ENCODE measurements at places on chromosomes 1 and 21. TPM values are rescaled to one million over a fixed set of nuclear protein-coding genes. Genes with fewer than 3 reads are reported as not detected.
A peak's percentile ranks its signal among the peaks of the same experiment; 100 is the strongest.

RNU1-2 gene
- 1,962 TPM for total RNA-seq

PSRC1 gene
- 4.5 TPM for total RNA-seq

S100A7A gene
- total RNA-seq: not detected

UBE2U gene
- not detected for total RNA-seq

DNAJC11 gene
- 92.5 TPM for total RNA-seq

ZNF695 gene
- total RNA-seq: 0.95 TPM

ADAMTS1 gene
- 0.95 TPM for total RNA-seq

DNA sequence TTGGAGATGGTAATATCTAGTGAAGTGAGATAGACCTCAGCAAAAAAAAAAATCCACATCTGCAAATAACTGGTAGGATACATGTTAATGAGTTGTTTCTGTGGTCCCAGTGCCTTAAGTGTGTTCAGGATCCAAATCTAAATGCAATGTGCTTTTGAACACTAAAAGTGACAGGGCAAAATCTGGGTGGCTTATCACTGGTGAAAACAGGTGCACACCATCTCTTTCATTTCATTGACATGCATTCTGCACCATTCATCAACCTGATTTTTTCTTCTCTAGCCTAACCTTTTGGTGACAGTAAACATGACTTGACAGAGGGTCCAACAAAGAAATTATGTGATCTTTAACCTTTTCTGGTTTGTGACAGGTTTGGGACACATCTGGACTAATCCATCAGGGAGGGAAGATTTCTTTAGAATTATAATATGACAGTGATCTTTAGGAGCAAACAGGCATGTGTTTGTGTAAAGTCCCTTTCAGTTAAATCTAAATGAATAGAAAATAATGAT lies 201.6 kb upstream of the NEGR1 start:
- no peaks in the 10 kb centered on the region for H3K27me3 ChIP-seq
- H3K27ac ChIP-seq: no peak overlapping the region
- H3K36me3 ChIP-seq: no peaks in the 10 kb centered on the region

GRCh38 chr21:45640888-45641479 lies 2.5 kb upstream of the PCBP3 start:
- H3K27me3 ChIP-seq: peaks cover 11% of the 10 kb centered on the region
- peak overlapping the region; percentile 63 for H3K4me3 ChIP-seq
- H3K27ac ChIP-seq: no peak overlapping the region
- H3K4me1 ChIP-seq: peaks cover 16% of the 10 kb centered on the region
- H3K36me3 ChIP-seq: peaks cover 3% of the 10 kb centered on the region

GRCh38 chr1:4700801-4701200 lies 46.4 kb downstream of the AJAP1 start:
- H3K4me1 ChIP-seq: no peaks in the 10 kb centered on the region
- H3K36me3 ChIP-seq: no peaks in the 10 kb centered on the region
- H3K27me3 ChIP-seq: no peaks in the 10 kb centered on the region
- H3K4me3 ChIP-seq: no peak overlapping the region

GRCh38 chr1:39876144-39876543 lies 7.2 kb downstream of the TRIT1 start:
- H3K4me3 ChIP-seq: no peak overlapping the region
- H3K36me3 ChIP-seq: peaks cover 34% of the 10 kb centered on the region
- peaks cover 23% of the 10 kb centered on the region for H3K4me1 ChIP-seq
- DNase-seq: no peak
- no peak overlapping the region for H3K27ac ChIP-seq
- H3K27me3 ChIP-seq: no peaks in the 10 kb centered on the region

- H3K4me1 ChIP-seq: peaks cover 31% of the 10 kb centered on the region
- peaks cover 42% of the 10 kb centered on the region for H3K36me3 ChIP-seq
- no peak overlapping the region for H3K27ac ChIP-seq
- DNase-seq: no peak
- no peaks in the 10 kb centered on the region for H3K27me3 ChIP-seq
Measured at GRCh38 chr1:147603986-147604385, 62.7 kb downstream of the BCL9 start.

DNA sequence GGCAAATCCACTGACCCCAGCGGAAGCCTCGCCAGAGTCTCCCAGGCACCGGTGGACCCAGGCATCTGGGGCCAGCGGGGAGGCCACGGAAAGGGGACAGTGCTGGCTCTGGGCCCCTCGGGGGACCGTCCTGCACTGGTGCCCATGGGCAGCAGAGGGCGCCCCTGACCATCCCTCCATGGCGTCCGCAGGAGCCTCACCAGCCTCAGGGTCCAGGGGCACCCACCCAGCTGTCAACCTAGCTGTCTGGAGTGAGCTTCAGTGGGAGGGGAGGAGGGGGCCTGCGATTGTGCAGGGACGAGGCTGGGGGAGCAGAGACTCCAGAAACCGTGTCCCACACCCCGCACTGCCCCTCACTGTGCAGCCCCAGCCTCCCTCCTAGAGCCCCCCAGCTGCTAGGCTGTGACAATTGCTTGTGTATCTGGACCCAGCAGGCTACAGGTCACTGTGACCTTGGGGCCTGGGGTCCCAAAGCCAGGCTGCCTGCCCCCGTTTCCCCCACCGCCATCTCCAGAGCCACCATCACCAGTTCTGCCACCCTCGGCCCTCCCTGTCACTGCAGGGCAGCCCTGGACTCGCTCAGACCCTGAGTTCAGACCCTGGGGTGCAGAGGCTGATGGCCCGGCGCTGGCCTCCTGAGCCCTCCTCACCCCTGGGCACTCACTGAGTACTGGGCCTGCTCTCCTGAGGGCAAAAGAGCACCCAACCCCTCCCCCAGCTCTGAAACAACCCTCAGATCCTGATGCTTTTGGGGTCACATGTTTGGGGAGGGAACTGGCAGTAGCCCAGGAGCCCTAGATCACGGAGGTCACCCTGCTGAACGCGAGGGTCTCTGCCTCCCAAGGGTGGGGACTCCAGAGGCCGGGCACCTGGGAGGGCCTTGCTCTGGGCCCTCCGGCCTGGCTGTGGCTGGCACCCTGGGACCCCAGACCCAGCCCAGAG lies 10.6 kb upstream of the COL6A1 start:
- H3K36me3 ChIP-seq: no peaks in the 10 kb centered on the region
- H3K27me3 ChIP-seq: peaks cover 18% of the 10 kb centered on the region
- no peak overlapping the region for H3K27ac ChIP-seq
- DNase-seq: peak; percentile 82

DNA sequence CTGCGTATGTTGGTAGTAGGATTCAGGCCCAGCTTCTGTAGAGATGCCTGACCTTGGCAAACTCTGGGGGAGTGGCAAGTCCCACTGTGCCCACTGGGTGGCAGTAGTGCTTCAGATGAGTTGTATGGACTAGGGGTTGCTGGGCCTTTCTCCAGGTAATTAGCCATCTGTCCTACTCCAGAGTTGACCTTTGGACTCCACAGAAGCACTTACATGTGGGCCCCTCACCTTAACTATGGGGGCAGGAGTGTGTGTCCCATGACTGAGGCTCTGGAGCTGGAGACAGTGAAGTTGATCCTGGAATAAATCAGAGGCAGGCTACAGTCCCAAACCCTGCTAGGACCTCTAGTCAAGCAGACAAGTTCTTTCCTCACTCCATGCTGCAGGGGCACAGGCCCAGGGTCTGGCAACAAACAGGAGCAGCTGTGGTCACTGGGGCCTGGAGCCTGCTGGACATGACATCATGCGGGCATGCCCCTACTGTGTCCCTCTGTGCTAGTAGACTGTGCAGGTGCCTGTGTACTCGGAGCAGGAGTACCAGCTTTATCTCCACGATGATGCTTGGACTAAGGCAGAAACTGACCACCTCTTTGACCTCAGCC lies 4.6 kb downstream of the DMAP1 start:
- no peaks in the 10 kb centered on the region for H3K27me3 ChIP-seq
- DNase-seq: peak; percentile 93
- H3K4me1 ChIP-seq: peaks cover 27% of the 10 kb centered on the region
- H3K4me3 ChIP-seq: no peak overlapping the region

DNA sequence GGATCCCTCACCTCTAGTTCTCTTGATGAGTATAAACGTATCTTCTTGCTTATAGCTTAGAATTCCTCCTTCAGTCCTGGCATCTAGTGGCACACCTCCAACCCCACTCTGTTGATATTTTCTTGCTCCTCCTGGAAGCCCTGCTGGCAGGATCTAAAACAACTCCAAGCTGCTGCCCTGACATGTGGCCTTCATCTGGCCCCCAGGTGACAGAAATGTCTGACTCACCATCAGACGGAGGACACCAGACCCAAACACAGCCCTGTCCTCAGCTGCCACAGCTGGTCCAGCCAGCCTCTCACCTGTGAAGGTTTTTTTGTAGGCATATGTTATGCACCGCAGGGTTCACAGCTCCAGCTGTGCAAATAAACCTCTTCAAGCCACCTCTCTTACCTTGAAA lies 53.4 kb downstream of the KRTAP19-8 start:
- no peaks in the 10 kb centered on the region for H3K36me3 ChIP-seq
- H3K4me3 ChIP-seq: no peak overlapping the region
- no peak overlapping the region for H3K27ac ChIP-seq
- peaks cover 16% of the 10 kb centered on the region for H3K27me3 ChIP-seq
- no peak for DNase-seq
- H3K4me1 ChIP-seq: no peaks in the 10 kb centered on the region

DNA sequence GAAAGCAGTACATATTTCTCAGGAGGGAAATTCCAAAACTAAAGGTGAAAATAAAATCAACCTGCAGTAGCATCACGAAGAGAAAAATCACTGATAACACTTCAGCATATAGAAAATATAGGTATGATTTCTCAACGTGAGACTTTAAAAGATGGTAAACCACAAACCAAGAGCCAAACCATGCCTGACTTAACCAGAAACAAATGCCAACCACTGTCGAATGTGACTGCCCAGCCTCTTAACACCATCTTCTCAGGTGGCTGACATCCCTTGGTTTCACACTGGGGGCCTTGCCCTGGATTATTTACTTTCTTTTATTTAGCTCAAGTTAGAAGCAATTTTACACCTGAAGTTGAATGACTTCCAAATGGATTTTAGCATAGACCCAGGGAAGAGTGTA lies 10.1 kb downstream of the HMGCS2 start:
- H3K4me3 ChIP-seq: no peak overlapping the region
- H3K27ac ChIP-seq: no peak overlapping the region
- peaks cover 25% of the 10 kb centered on the region for H3K27me3 ChIP-seq
- no peaks in the 10 kb centered on the region for H3K4me1 ChIP-seq
- DNase-seq: no peak

GRCh38 chr21:45266518-45267389 lies 20.9 kb downstream of the POFUT2 start:
- no peaks in the 10 kb centered on the region for H3K27me3 ChIP-seq
- H3K4me3 ChIP-seq: peak overlapping the region; percentile 64
- peaks cover 15% of the 10 kb centered on the region for H3K4me1 ChIP-seq
- peak; percentile 88 for DNase-seq

- H3K4me3 ChIP-seq: no peak overlapping the region
- no peak overlapping the region for H3K27ac ChIP-seq
- peaks cover 2% of the 10 kb centered on the region for H3K27me3 ChIP-seq
Measured at GRCh38 chr1:64679177-64679576, 65.7 kb upstream of the RAVER2 start.

DNA sequence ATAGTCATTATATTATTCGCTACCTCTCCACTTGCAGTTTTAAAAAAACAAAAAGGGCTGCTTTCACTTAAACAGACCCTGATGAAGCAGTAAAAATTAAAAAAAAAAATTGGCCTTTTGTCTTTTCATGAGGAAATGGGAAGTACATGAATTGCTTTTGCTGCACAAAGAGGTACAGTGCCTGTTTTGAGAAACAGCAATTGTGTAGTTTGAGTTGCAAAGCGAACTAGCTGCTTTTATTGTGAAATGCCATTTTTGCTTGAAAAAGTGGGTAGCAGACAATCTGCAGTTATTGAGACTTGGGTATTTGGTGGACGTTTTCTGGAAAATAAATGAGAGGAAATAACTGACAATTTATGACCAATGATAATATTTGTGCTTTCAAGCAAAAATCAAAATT lies 7.0 kb downstream of the DIP2A start:
- H3K27me3 ChIP-seq: no peaks in the 10 kb centered on the region
- DNase-seq: no peak
- peaks cover 19% of the 10 kb centered on the region for H3K36me3 ChIP-seq
- H3K4me3 ChIP-seq: no peak overlapping the region
- no peak overlapping the region for H3K27ac ChIP-seq

- no peak for DNase-seq
- H3K36me3 ChIP-seq: no peaks in the 10 kb centered on the region
- no peak overlapping the region for H3K27ac ChIP-seq
- H3K27me3 ChIP-seq: no peaks in the 10 kb centered on the region
- H3K4me3 ChIP-seq: no peak overlapping the region
Measured at GRCh38 chr1:76238094-76238628, 163.6 kb downstream of the ST6GALNAC3 start.

- H3K27me3 ChIP-seq: peaks cover 3% of the 10 kb centered on the region
- H3K36me3 ChIP-seq: no peaks in the 10 kb centered on the region
- H3K4me3 ChIP-seq: no peak overlapping the region
- no peaks in the 10 kb centered on the region for H3K4me1 ChIP-seq
- H3K27ac ChIP-seq: no peak overlapping the region
Measured at GRCh38 chr1:162696286-162696862, 64.1 kb downstream of the DDR2 start.

DNA sequence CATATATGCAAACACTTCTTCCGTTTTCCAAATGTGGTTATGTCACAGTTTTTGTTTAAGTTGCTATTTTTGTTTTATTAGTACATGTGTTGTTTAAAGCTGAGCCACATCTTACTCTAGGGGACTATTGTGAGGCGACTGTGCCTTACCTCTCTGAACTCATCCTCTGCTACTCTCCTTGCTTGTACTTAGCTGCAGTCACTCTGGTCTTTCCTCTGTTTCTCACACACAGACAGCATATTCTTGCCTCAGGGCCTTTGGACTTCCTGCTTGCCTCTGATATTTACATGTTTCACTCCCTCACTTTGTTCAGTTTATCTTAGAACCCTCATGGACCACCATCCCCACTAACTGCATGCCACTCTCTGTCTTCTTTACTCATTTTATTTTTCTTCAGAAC lies 101.1 kb downstream of the MACF1 start:
- H3K4me3 ChIP-seq: no peak overlapping the region
- peak overlapping the region; percentile 38 for H3K27ac ChIP-seq
- no peaks in the 10 kb centered on the region for H3K27me3 ChIP-seq
- H3K36me3 ChIP-seq: peaks cover 54% of the 10 kb centered on the region

DNA sequence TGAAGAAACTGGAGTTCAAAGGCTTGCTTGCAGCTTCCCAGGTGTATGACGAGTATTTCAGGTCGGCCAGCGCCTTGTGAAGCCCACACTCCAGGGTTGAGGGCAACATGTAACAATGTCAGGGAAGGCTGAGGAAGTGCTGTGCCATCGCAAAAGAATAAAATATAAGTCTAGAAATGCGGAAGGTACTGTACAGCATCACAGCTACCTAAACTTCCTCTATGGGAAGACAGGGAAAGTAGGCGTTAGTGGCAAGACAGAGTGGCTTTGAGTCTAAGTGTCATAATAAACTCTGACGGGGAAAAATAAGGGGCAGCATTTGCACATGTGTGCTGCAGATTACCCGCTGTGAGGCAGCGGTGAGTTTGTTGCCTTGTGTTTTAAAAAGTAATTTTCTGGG lies 28.9 kb downstream of the DOP1B start:
- H3K36me3 ChIP-seq: peaks cover 3% of the 10 kb centered on the region
- H3K27ac ChIP-seq: no peak overlapping the region
- H3K4me1 ChIP-seq: peaks cover 9% of the 10 kb centered on the region
- H3K27me3 ChIP-seq: no peaks in the 10 kb centered on the region
- H3K4me3 ChIP-seq: no peak overlapping the region
- DNase-seq: no peak

DNA sequence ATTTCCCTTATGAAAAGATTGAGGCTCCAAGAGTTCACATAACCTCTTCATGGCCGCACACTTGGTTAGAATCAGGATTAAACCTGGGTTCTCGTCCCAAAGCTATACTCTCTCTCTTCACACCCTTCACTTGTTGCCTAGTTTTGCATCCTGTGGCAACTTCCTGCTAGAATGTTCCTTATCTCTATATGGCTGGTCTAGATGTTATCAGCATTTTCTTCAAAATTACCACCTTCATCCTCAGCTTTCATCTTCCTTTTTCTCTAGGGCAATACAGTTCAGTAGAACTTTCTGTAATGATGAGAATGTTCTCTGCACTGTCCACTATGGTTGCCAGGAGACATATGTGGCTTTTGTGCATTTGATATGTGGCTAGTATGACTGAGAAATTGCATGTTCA lies 31.1 kb upstream of the BCAR3 start:
- no peak for DNase-seq
- peak overlapping the region; percentile 5 for H3K4me3 ChIP-seq
- peaks cover 9% of the 10 kb centered on the region for H3K36me3 ChIP-seq

All from activated CD4-positive, alpha-beta T cell treated with anti-CD3 and anti-CD28 coated beads, Interleukin-2, amount 10 ng/mL, durations not matched to agents 24 days and 14 days (primary cell).